LHCN-M2 (cell line): ENCODE measurements at places on chromosomes 4 and X.

- no peak for DNase-seq
Observed at GRCh38 chr4:113601636-113602035, 159.9 kb downstream of the CAMK2D start.

DNA sequence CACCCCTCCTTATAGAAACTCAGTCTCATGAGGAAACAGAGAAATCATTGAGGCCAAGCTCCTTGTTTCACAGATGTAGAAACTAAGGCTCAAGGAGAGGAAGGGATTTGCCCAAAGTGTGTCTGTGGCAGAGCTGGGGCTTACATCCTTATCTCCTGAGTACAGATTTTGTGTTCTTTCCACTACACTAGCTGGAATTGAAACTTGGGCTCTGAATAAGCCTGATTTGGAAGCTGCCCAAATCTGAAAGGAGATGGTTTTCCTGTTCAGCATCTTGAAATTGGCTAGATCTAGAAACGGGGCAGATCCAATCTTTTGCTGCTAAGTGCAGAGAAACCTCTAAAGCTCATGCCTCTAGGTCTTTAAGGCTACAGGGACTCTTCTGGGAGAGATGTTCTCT is 24.3 kb downstream of the AWAT2 start:
- no peak for DNase-seq

GRCh38 chrX:10619425-10620046 is 849 bp downstream of the MID1 start:
- no peak for DNase-seq

GRCh38 chrX:28625223-28625622 is 38.0 kb downstream of the IL1RAPL1 start:
- no peak for DNase-seq

DNA sequence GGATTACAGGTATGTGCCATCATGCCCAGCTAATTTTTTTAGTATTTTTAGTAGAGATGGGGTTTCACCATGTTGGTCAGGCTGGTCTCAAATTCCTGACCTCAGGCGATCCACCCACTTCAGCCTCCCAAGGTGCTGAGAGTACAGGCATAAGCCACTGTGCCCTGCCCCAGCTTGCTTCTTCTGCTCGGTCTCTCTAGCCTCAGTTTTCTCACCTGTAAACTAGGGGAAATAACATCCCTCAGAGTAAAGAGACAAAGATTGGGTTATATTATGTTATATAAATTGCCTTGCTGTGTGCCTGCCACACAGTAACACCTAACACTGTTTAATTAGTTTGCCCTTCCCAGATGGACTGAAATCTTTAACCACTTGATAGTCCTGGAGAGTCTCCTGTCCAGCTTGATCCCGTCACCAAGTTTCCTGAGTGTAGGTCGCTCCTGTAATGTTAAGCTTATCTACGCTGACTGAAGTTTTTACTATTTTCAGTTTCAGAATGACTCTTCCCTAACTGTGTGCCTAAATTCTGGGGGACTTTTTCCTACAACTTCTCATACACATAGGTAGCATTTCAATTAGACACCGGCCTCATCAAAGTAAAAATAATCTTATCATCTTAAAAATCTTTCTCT is 412.7 kb upstream of the TENM3 start:
- DNase-seq = no peak

DNA sequence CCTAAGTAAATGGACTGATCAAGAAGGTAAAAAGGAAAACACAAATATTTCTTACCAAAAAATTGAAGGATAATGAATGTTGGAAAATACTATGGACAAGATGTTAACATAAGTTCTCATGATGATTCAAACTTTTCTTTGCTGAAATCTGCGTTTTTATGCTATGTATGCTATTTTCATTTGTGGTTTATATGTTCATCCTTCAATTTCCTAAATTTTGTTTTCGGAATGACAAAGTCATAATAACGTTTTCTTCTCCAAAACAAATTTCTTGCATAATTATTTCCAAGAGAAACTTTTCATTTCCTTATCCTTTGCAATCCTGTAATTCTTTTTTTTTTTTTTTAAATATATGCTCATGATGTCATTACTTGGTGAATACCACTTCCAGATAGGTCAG is 7.8 kb downstream of the PF4V1 start:
- DNase-seq = no peak

- DNase-seq = peak; percentile 59
Observed at GRCh38 chr4:184503869-184504300, 29.5 kb upstream of the IRF2 start.

GRCh38 chrX:38112566-38112965 is 106.2 kb downstream of the SYTL5 start:
- DNase-seq = no peak

DNA sequence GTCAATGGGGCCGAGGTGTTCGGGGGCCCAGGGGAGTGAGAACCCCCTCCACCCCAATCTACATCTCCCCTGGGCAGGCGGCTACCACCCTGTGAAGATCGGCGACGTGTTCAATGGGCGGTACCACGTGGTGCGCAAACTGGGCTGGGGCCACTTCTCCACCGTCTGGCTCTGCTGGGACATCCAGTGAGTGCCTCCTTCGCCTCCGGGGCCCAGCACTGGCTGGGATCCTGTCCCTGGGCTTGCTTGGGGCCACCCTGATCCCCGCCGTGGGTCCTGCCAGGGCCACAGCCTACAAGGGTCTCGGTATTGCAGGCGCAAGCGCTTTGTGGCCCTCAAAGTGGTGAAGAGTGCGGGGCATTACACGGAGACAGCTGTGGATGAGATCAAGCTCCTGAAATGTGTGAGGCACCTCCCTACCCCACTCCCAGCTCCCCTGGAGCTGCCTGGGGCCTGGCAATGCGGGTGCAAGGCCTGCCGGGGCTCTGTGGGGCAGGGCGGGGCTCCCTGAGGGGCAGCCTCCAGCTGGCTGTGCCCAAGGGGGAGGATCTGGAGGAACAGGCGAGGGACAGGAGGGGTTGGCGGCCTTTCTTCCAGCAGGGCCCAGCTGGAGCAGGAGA is 697 bp downstream of the SRPK3 start:
- DNase-seq = peak; percentile 17

DNA sequence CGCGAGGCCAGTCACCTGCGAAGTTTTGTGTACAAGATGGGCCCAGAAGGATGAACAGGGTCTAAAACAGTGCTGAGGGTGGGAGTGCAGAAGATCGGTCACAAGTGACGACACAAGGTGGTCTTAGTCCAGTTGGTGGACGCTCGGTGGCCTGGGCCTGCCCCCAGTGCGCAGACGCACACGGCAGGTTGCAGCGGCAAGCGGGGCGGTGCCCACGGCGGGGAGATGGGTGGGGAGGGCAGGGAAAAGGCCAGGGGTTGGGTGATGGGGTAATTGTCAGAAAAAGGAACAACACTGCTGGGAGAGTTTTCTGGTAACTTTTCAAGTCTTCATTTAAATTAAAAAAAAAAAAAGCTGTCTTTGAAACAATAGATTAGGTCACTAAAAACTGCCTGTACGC is 1.0 kb upstream of the PRDX4 start:
- DNase-seq = no peak

- DNase-seq = no peak
Observed at GRCh38 chr4:120352739-120353138, 286.1 kb upstream of the MAD2L1 start.

DNA sequence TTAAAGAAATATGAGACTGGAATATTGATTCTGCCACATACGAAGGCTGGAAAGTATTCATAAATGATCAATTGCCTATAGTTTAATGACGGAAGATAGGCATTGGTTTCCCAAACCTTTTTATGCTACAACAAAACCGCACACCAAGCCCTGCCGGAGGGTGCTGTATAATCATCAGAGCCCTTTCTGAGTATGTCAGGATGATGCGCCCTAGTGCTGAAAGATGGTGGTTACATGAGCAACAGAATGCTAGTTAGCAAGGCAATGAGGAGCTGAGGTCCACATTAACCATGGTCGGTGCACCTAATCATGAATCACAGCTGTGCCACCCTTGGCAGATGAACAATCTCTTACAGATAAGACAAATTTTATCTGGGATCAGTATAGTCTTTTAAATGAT is 491.1 kb downstream of the PACRGL start:
- DNase-seq = no peak

GRCh38 chrX:150203248-150203645 is 159.9 kb upstream of the MAMLD1 start:
- DNase-seq = no peak

DNA sequence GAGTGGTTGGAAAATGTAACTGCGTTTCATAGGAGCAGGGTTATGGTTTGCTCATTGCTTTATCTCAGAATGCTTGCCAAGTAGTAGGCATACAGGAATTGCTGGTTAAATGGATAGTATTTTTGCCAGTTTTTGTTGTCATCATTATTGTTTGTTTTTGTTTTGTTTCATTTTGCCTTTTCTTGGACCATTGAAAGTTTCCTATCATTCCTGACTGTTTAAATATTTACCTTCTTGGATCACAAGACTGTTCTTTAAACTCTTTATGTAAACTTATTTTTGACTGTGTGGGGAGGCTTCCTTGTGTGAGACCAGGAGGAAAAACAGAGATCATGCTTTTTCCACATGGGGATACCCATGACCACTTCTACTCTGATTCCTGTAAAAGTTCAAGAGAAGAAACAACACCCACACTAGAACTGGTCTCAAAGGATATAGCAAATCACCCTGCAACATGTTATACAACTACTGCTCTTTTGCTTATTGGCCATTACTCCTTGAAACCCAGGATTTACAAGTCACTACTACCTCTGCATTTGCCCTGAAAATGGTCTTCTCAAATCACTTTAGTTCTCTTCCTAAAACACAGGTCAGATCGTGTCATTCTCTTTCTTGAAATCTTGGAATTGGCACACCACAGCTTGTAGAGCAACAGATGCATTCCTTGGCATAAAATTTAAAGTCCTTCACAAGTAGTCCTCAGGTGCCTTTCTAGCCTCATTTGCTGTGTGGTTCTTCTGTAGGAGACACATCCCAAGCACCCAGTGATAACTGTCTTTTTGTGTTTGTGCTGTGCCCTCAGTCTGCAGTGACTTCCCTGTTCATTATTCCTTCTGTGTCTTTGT is 51.3 kb downstream of the FNIP2 start:
- no peak for DNase-seq

GRCh38 chrX:54991706-54992105 is 2.3 kb downstream of the PFKFB1 start:
- no peak for DNase-seq

GRCh38 chr4:187602339-187603092 is 393.1 kb upstream of the ZFP42 start:
- DNase-seq = peak; percentile 57

DNA sequence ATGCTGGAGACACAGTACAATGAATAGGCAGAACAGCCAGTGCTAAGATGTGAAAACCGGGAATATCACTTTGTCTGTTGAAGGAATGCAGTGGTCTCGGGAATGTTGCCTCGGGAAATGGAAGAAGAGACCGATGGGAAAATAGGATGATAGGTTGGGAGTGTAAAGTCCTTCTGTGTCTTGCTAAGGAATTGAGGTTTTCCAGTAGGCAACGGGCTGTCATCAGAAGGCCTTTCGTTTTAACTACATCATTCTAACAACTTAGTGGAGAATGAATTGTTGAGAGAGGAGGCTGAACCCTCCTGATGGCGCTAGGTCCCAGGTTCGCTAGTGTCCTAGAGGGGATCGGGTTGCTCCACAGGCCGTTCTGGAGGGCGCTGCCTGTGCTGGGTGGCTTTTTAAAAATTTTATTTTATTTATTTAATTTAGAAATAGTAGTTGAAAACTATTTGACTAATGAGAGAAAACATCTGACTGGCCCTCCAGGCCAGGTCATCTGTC is 730 bp downstream of the VBP1 start:
- peak; percentile 32 for DNase-seq

DNA sequence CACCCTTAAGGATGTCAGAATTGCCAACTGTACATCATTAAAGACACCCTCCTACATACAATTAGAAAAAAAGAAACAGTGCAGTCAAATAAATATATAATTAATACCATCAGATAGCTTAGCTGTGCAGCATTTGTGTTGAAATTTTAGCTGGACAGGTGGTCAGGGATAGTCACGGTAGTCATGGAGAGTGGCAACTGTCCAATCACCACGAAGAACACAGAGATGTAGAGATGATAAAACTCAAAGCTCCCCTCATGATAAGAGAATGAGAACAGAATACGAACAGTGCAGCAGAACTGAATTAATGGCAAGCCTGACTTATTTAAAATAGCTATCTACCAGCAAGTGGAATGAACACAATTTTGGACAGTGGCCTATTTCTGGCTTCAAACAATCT is 27.2 kb downstream of the SLC39A8 start:
- DNase-seq = peak; percentile 60

DNA sequence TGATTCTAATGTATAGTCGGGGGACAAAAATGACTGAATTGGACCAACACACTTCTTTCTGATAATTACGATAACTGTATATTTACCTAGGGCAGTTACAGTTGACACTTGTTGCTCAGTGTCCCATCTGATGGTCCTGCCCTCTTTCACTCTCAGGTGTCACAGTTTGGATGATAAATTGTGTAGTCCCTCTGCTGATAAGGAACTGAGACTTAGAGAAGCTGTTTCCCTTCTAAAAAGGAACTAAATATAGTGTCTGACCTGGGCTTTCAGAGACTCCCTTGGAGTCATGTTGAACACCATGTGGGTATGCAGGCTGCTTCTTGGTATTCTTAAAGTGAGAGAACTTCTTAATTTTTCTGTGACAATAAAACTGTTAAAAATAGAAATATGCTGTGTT is 23.7 kb upstream of the PNPLA4 start:
- no peak for DNase-seq

GRCh38 chrX:155065035-155065734 is 5.8 kb downstream of the CMC4 start:
- peak; percentile 52 for DNase-seq

DNA sequence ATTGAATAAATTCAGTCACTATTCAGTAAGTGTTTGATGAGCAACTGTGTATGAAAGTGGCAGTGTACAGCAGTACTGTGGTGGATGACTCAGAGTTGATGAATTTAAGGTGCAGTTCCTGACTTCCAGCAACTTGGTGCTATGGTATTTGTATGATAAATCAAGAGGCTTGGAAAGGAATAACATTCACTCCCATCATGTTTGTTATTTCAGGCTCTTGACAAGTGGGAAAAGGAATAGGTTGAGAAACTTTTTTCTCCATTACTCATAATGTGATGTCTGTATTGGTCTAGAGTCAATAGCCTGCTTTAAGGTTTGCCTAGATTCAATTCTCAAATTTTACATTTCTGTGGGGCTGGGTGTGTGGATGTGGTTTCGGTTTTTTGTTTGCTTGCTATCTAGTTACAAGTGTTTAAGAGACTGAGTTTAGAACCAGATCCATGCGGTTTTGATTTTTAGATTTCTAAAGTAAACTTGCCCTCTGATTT is 35.1 kb upstream of the CYP2U1 start:
- DNase-seq = peak; percentile 99

GRCh38 chr4:61628727-61629126 is 428.6 kb downstream of the ADGRL3 start:
- DNase-seq = no peak

- no peak for DNase-seq
Observed at GRCh38 chr4:94831607-94832006, 73.9 kb downstream of the BMPR1B start.

- no peak for DNase-seq
Observed at GRCh38 chrX:147910607-147911006, 1.1 kb upstream of the FMR1 start.
